ENCODE measurements at places on chromosomes 1 and 21.
A peak's percentile ranks its signal among the peaks of the same experiment; 100 is the strongest.

- no peak for DNase-seq
These were observed 50.0 kb downstream of the UCK2 start for GRCh38 chr1:165877411-165877810.

DNA sequence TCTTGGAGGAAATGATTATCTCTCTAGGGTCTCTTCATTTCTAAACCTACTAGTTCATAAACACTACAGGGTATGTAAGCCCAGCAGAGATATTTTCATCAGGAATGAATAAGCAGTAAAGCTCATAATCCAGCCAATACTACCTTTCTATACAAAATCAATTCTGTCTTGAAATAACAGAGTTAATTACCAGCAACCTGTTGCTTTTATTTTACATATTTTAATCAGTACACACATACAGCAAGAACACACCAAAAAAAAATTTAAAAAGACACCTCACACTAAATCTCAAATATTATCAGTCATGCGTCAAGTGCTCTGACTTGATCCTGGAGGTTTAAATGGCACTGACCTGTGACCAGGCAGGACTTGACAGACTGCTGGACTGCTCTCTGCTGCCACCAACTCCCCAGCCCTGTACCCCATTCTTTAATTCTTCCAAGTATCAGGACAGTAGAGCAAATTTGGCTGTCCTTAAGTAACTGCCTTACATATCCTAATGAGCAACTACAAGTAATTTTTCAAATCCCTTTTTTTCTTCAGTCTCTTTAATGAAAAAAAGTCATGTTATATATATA lies 98.5 kb downstream of the CDC42BPA start:
- DNase-seq = no peak

DNA sequence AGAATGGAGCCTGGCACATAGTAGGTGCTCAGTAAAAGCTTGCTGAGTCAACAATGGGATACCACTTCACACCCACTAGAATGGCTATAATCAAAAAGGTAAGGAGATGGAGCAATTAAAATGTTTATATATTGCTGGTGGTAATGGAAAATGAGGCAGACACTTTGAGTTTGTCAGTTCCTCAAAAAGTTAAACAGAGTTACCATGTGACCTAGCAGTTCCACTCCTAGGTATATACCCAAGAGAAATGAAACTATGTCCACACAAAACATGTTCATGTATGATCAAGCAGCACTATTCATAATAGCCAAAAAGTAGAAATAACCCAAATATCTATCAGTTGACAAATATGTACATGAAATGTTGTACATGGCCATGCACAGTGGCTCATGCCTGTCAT lies 74.8 kb upstream of the ECE1 start:
- no peak for DNase-seq

DNA sequence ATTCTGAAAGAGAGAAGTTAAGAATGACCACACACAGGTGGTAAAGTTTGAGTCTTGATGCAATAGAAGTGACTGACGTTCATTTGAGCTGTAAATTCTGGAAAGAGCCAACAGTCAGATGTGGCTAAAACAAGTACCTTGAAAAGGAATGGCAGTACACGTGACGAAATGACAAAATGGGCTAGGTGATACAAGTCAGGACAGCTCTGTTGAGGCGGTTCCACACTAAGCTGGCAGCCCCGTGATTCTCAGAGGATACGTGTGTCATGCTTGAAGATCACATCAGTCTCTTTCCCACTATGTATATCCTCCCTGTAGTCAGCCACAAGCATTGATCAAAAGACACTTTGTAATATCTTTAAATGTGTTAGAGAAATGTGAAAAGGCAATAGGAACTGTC lies 881.3 kb upstream of the ADGRL2 start:
- DNase-seq = no peak

DNA sequence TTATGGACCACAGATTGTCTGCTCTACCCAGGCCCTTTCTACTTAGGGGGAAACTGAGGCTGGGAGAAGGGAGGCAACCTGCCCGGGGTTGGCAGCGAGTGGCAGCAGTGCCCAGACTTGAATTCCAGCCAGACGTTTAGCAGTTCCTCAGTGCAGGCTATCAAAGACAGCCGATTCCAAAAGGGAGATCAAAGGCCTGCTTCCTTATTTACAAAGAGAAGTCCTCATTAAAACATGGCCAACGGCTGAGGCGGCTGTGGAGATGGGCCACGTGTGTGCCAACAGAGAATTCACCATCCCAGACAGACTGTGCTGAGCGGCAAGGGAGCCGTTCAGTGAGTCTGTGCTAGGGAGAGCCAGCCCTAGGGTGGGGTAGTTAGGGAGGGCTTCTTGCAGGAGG lies 27.7 kb downstream of the C1QB start:
- DNase-seq = no peak

- DNase-seq = no peak
These were observed 370.5 kb upstream of the PBX1 start for GRCh38 chr1:164188497-164188896.

GRCh38 chr1:157505481-157506272 lies 46.6 kb downstream of the FCRL5 start:
- DNase-seq = peak; percentile 62

GRCh38 chr1:168683871-168684270 lies 45.1 kb downstream of the DPT start:
- DNase-seq = no peak

DNA sequence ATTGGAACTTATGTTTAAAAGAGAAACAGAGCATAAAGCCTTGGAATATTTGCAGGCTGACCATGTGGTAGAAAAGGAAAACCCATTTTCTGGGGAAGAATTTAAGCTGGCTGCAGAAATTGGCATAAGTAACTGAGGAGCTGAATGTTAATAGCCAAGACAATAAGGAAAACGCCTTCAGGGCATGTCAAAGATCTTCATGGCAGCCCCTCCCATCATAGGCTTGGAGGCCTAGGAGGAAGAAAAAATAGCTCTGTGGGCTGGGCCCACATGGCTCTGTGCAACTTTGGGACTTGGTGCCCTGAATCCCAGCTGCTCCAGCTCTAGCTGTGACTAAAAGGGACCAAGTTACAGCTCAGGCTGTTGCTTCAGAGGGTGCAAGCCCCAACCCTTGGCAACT lies 51.5 kb downstream of the CTH start:
- no peak for DNase-seq

DNA sequence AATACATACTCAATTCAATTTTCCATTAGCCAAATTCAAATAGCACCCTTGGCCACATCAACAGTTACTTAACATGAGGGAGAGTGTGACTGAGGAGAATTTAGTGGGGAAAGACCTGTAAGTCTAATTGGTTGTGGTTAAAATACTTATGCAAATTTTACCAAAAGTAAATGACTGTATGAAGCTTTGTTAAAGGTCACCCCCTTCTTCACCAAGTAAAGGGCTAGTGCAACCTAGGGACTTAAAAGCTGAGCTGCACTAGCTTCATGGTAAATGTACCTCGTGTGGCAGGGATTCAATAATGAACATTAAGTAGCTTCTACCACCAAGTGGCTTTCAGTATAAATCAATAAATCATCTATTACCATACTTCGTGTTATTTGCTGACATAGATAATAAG lies 372.0 kb downstream of the NTNG1 start:
- DNase-seq = no peak

- no peak for DNase-seq
These were observed 344.4 kb upstream of the PROX1 start for GRCh38 chr1:213643360-213643759.

- DNase-seq = peak; percentile 40
These were observed 207.8 kb upstream of the NRIP1 start for GRCh38 chr21:15272591-15272990.

GRCh38 chr1:219049501-219049900 lies 124.2 kb upstream of the LYPLAL1 start:
- DNase-seq = no peak

GRCh38 chr1:51569284-51570062 lies 47.4 kb upstream of the OSBPL9 start:
- peak; percentile 40 for DNase-seq

DNA sequence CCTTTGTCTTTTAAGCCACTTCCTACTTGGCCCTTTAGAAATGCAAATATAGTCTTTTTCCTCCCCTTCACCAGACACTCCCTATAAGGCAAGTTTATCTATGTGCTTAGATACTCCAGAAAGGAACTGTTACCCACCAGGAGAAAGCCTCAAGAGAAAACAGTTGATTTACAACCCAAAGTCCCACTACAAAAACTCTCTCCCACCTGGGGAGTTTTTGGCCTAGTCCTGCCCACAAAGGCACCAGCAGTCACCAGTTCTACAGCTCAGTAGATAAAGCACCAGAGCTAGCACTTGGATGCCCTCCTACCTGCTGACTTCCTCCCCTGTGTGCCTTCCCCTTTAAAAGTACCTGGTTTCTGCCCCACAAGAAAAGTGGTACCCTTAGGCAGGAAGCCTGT lies 27.7 kb upstream of the HAO2 start:
- no peak for DNase-seq

GRCh38 chr1:61427510-61427909 lies 297.4 kb downstream of the TM2D1 start:
- DNase-seq = no peak

DNA sequence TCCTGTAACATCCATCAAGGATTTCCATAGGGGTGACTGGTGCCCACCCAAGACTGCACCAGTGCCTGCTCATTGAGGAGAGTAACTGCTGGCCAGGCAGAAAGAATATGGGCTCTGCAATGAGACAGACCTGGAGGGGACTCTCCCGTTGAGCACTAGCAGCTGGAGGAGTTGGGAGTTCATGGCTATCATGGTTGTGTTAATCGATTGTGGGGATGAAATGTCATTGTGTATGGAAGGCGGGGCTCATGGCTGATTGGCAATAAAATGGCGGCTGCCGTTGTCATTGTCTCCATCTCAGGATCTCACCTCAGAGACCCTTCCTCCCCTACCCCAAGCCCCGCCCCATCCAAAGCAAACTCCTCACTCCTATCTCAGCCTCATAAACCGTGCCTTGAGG lies 3.9 kb downstream of the TMEM125 start:
- no peak for DNase-seq
